ENCODE measurements at places on chromosomes 3 and 15.

- DNase-seq, result no peak
Observed at GRCh38 chr3:178810181-178810580, 261.4 kb downstream of the ZMAT3 start.

- DNase-seq, result no peak
Observed at GRCh38 chr15:88695101-88695500, 56.3 kb downstream of the ISG20 start.

- no peak for DNase-seq
Observed at GRCh38 chr3:127607675-127608361, 9.6 kb downstream of the MCM2 start.

DNA sequence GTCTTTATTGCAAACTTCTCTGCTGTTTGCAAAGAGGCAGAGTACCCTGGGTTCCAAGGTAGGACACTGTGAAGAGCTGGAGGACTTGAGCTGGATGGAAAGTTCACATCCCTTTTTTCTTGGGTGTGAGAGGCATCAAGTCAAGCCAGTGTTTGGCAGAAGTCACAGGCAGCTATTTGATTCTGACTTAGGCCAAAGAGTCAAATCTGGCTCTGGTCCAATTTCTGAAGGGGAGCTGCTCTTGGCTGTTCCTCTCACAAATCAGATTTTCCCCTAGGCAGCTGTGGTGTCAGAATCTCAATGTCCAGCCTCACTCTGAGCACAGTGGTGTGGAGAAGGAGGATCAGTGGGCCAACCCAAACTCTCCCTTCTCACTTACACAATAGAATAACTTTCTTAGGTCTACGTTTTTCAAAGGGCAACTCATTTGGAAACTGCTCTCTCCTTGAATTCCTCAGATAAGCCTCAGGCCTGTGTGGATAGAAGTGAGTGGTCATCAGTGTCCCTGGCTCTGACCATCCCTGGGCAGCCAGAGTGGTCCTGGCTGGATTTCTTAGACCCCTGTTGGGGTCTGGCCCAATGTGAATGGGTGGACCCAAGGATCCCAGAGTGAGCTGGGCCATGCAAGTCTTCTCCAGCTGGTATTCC lies 18.2 kb upstream of the AMOTL2 start:
- DNase-seq, result peak; percentile 44

DNA sequence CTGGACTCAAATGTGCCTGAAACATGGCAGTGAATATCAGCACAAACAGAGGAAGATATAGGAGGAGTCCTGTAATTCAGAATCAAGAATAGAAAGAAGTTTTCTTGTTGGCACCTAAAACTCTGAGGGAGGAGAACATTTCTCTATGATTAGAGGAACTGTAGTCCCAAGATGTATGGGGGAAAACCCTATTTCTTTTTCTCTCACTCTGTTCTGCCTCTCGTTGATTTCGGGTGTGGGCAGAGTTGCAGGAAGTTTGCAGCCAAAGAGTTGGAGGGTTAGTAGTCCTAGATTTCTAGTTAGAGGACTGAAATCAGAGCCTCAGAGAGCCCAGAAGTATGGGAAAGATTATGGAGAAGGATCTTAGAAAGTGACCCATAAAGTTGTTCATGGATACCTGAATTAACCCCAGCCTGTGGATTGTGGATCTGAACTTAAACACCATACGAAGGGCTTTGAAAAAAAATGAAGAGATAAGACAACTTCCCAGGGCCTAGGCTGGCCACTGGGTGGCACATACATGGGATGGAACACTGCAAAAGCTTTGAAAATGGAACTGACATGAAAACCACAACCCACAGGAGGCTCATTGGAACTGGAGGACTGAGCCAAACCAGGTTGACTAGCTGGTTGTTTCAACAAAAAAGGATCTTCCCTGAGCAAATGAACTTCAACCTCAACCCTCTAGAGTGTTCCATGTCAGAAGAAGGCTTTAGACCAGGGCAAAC lies 34.6 kb downstream of the FMN1 start:
- peak; percentile 50 for DNase-seq

DNA sequence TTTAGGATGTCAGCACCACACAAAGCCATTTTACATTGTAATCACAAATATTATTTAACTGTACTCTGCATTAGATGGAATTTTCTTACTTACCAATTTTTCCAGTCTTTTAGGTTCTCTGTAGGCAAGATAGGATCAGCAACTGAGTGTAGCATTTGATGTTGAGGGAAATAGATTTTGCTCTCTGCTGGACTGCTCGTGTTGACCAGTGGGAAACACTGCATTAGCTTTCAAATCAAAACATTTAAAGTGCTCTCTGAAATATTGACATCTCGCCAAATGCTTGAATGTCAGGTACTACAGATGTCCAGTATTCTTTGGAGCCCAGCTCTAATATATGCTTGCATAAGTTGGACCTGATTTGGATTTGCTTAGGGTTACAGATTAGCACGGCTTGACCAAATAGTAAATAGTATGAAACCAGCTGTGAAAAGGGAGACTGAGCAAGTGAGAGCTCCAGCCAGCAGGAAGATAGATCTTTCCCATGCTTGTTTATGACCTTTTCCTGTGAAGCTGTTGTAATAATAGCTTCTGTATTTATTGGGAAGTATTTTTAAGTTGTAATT lies 29.5 kb downstream of the P2RY14 start:
- DNase-seq, result no peak

GRCh38 chr3:180264479-180264878 lies 227.7 kb upstream of the PEX5L start:
- no peak for DNase-seq

Data from hematopoietic multipotent progenitor cell treated with erythropoietin and hydrocortisone succinate and interleukin-3 and kit ligand, for 4 days (in vitro differentiated cells).